Activated CD8-positive, alpha-beta T cell treated with anti-CD3 and anti-CD28 coated beads for 36 hours (primary cell): ENCODE measurements at places on chromosomes 16 and 17. TPM values are rescaled to one million over a fixed set of nuclear protein-coding genes. Genes with fewer than 3 reads are reported as not detected.

GRCh38 chr17:48231995-48232959, 124.7 kb downstream of the SNX11 start:
- no peak for DNase-seq

DNA sequence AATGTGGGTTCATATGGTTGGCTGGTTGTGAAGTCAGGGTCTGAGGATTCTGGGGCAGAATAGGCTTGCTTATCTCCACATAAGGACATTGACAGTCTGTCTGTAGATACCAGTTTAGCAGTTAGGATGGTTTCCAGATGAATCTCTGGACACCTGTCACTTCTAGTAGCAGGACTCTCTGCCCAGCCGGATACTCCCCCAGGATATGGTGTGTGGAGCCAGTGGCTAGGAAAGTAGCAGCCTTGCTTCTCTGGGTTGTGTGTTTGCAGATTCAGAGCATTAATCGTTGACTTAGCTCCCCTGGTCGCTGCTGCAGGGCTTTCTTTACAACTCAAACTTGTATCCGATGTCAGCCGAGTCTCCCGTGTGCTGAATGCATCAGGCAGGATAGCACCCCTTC, 45.2 kb downstream of the CLEC16A start:
- no peak for DNase-seq

The NRN1L gene
- 0.83 TPM for total RNA-seq

- no peak for DNase-seq
These were observed 114.7 kb downstream of the BCAS3 start for GRCh38 chr17:60792250-60792898.

DNA sequence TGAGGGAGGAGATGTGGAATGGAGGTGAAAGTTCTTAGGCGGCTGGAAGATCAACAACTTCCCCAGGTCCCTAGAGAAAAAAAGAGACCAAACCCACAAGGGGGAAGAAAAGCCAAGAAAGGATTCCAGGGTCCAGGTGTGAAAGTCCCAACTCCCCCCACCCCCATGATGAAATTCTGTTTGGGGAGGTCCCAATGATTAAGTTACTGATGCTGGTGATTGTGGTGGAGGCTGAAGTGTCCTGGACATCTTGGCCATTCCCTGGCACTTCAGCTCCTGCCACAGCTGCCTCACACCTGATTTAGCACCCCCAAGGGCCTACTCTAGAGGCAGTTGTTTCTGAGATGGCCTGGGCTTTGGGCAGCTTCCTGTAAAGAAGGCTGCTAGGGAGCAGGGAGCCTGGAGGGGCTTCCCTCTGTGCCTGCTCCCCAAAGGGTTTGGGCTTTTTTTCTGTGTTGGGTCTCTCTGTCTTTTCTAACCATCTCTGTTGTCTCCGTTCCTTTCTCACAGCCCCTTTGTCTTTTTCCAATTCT, 13.1 kb downstream of the HOXB4 start:
- no peak for DNase-seq
